H7 (cell line): ENCODE measurements at places on chromosomes 3 and 15.

GRCh38 chr3:48896936-48897335 lies 1.7 kb downstream of the SLC25A20 start:
- DNase-seq, result no peak

DNA sequence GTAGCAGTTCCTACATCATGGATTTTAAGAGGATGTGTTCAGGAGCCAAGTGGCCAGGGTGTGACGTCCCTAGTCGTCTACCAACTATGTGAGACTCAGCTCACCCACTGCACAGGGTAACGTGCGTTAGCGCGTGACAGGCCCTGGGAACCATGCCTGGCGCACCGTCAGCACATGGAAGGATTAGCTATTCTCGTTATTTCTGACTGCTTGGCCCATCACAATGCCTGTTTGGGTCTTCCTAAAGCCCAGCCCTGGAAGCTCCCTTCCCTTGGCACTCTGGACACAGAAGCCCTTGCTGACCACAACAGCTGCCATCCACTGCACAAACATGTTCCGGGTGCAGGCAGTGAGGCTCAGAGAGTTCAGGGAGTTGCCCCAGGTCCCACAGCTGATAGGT lies 91.0 kb upstream of the RPL32 start:
- DNase-seq, result no peak

- peak; percentile 63 for DNase-seq
These were observed 160.1 kb upstream of the IL12A start for GRCh38 chr3:159828542-159828943.

GRCh38 chr3:156816091-156816793 lies 9.9 kb upstream of the LEKR1 start:
- DNase-seq, result peak; percentile 63

DNA sequence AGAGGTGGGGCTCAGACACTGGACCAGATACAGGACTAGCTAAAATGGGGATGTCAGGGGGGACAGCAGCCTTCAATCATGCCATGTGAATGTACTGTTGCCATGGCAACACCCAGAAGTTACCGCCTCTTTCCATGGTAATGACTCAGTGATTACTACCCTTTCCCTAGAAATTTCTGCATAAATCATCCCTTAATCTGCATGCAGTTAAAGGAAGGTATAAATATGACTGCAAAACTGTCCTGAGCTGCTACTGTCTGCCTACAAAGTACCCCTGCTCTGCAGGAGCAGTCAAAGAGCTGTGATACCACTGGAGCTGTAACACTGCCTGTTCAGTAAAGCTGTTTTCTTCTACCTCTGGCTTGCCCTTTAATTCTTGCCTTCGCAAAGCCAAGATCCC lies 168.2 kb downstream of the PEAK1 start:
- DNase-seq, result peak; percentile 22

GRCh38 chr15:86399041-86399954 lies 319.6 kb downstream of the AGBL1 start:
- no peak for DNase-seq

- DNase-seq, result peak; percentile 91
These were observed 162.2 kb upstream of the TLE3 start for GRCh38 chr15:70259640-70260508.

DNA sequence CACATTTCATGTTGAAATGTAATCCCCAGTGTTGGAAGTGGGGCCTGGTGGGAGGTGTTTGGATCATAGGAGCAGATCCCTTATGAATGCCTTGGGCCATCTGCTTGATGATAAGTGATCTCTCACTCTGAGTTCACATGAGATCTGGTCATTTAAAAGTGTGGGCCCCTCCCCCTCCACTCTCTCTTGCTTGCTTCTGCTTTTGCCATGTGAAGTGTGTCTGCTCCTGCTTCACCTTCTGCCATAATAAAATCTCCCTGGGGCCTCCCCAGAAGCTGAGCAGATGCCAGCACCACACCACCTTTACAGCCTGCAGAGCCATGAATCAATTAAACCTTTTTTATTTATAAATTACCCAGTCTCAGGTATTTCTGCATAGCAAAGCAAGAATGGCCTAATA lies 14.2 kb upstream of the CD200R1L start:
- no peak for DNase-seq

- peak; percentile 39 for DNase-seq
These were observed 36.3 kb downstream of the LRTM1 start for GRCh38 chr3:54891540-54891897.

DNA sequence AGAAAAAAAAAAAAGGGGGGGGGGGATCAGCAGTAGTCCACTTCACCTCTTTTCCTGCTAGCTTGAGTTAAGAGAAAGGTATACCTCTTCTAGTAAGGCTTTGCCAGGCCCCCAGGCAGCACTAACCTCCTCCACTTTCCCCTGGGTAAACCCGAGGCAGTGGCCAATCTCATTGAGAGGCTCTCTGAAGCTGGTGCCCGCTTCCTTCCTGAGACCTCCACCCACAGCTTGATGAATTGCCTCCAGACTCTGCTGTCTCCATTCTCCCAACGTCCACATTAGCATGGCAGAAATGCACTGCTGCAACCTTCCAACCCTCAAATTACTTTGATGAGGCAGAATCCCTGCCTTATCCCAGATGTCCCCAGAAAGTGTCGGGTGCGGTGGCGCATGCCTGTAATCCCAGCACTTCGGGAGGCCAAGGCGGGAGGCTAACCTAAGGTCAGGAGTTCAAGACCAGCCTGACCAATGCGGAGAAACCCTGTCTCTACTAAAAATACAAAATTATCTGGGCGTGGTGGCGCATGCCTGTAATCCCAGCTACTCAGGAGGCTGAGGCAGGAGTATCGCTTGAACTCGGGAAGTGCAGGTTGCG lies 15.3 kb downstream of the RLBP1 start:
- DNase-seq, result no peak

DNA sequence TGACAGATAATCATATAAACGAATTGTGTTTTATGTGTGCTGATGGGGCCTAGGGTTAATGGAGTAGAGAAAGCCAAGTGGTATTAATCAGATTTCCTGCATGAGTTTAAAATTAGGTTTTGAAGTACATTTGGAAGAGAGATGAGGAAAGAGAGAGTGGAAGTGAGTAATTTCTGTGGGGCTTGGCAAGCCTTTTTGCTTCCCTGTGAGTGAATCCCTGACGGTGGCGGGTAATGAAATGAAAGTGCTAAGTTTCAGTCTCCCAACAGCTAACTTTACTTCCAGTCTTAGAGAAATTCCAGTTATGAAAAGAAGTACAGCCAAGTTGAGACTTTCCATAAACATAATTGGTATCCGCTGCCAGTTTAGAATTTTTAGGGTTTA lies 139.4 kb downstream of the BBX start:
- DNase-seq, result no peak

DNA sequence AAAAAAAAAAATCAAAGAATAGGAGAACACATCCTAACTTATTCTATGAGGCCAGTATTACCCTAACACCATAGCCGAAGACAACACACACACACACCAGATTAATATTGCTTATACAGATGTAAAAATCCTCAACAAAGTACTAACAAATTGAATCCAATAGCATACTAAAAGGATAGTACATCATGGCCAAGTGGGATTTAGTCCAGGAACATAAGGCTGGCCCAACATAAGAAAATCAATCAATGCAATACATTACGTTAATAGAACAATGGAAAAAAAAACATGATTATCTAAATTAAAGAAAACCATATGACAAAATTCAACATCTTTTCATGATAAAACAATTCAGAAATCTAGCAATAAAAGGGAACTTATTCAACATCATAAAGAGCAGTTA lies 79.1 kb downstream of the ADAMTS9 start:
- no peak for DNase-seq

DNA sequence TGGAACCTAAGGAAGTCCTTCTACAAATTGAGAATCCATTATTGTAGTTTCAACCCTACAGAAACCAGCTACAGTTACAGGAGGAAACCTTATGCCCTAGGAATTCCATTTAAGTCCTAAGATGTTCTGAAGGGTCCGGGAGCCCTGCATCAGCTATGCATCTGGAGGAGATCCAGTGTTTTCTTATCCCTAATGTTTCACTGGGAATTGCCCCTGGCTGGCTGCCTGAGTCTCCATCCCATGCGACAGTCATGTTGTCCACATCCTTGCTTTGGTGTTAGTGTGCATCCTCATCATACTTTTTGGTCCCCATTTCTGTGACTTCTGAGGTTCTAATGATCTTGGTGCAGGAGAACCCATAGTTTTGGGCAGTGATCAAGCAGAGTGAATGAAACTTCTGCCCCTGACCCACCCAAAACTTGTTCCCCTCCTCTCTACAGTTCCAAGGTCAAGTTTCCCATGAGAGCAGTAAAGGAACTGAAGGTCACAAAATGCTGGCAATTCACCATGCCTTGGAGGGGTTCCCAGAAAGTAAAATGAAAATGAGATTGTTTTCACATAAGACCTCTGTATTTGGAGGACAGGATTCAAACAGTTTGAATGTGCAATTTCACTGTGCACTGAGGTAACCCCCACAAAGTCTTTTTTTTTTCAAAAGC lies 121.9 kb upstream of the PHLDB2 start:
- no peak for DNase-seq

- DNase-seq, result no peak
These were observed 33.4 kb downstream of the LSM3 start for GRCh38 chr3:14212032-14212431.

DNA sequence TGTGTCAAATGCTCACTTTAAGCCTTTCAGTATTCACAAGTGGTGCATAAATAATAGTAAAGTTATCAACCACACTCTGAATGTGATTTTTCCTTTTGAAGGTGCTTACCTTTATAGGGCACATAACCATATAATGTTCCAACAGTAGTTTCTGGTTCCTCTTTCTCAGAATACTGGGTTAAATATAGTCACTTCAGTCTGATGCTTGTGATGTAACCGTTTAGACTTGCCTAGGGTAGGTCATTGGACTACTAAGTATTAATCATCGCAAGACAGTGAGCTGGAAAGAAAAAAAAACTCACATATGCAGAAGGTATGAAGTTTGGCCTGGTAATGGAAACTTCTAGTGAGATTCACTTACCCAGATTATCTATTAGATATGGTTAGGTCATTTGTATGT lies 1.9 kb downstream of the KBTBD8 start:
- no peak for DNase-seq

DNA sequence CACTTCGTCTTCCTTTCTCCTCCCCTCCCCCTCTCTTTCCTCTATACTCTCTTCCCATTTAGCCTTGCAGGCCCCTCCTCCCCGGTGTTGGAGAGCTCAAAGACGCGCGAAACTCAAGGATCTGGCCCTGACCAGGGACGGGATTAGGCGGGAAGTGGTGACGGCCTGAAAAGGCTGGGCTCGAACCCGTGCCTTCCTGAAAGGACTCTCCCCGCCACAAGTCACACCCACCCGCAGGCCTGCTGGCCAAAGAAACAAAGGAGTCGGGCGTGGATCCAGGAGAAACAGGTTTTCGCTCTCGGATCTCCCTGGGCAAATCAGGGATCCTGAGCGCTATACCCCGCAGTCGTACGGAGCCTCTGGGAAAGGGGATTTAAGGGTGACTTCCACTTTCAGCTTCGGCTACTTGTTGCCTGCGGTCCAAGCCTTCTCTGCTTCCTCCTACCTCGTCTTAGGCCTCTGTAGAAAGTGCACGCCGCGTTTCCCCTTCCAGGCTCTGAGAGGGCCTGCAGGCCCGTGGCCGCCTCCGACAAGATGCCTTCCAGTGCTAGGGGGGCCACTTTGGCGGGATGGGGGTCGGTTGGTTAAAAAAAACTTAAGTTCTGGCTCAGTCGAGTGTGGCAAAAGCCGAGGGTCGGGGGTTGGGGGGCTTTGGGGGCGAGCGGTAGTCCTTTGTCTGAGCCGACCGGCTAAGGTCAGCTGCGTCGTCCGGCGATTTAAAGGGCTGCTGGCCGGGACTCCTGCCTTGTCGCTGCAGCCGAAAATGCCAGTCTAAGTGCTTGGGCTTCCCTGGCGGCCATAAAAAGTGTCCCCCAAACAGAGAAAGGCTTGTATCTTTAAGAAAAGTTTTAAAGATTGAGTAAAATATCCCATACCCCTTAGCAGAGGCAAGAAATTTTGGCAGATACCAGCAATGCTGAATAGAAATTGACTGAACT lies 8.2 kb downstream of the ZIC4 start:
- DNase-seq, result peak; percentile 75

DNA sequence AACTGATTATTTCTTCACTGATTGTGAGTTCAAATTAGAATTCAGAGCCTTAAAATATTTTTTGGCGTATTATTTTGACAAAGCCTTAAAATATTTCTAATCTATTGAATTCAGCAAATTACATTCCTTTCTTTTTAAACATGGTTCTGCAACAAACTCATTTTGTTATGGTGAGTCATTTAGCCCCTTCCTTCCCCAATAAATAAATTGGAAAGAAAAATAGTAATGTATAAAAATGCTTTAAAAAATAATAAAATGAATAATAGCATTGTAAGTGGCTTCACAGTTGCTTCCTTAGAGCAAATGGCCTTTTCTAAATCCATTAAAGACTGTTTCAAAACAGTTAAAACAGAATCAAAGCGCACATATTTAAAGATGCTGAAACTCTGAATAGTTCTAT lies 12.1 kb downstream of the CSNK1G1 start:
- DNase-seq, result no peak

DNA sequence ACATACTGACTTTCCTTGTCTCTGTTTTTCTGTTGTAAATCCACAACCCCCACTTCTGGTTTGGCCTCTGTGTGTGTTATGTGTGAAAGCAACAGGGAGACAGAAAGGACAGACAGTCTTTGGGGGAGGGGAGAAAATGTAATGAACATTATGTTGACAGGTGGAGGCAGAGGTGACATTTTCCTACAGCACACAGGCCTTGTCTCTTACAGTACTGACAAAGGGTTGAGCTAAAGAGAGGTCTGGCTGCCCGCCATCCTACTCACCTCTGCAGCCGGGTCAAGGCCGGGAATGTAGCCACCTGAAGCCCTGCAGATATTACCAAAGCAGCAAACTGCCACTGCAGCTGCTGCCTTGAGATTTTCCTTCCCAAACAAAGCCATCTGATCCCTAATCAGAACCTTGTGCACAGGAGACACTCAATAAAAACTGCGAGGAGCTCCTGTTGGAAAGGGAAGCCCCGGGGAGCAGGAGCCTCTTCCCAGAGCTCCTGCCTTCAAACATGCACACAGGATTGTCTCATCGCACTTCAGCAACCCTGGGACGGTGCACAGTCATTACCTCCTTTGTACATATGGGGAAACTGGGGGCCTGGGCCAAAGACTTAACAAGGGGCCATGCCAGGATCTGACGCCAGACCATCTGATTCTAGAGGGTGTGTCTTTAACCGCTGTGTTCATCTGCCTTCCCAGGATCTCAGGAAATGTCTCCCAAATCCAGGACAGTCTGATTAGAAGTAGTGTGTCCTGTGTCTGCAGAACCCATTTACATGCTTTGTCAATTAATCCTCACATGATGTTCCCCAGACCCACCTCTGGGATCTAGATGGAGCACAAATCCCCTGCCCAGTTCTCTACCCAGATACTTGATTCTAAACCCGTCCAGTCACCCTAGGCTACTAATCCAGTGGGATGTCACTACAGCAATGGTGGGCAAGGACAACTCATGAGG lies 14.2 kb downstream of the MYO5C start:
- DNase-seq, result no peak
